ENCODE measurements at places on chromosomes 5 and 9.

GRCh38 chr9:99954819-99955218 is 48.4 kb downstream of the STX17 start:
- no peak for DNase-seq

GRCh38 chr5:112772124-112772523 is 34.4 kb downstream of the APC start:
- no peak for DNase-seq

- DNase-seq, result no peak
Observed at GRCh38 chr9:35798658-35799374, 7.4 kb downstream of the NPR2 start.

DNA sequence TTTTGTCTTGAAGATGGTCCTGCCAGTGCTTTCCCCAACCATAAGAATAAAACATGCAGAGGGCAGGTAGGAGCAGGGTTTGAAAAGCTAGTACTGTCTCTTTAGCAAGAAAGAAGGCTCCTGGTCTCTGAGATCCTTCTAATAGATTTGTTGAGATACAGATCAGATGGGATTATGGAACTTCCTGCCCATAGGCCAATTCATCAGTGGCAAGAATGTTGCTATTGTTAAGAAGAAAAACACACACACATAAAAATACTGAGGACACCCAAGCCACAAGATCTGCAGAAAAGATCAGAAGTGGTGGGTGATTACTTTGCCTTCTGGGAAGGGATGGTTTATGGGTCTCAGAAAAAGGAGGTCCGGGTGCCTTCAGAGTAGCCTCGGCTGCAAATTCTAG is 59.8 kb downstream of the TNC start:
- DNase-seq, result no peak

DNA sequence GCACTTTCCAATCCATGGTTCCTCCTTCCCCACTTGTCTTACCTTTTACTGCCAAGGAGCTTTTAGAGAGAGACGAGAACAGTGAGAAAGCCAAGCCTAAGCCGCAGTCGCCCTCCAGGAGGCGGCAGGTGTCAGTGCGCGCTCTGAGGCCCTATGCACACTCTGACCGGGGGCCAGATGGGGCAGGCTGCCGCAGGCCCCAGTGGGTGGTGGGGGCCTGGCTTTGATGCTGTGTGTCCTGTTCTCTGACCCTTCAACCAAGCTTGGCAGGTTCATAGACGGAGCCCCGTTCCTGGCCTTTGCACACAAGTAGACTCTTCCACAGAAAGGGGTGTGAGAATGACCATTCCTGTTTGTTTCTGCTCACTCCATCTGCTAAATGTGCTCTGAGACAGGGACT is 77.3 kb downstream of the WNK2 start:
- no peak for DNase-seq

DNA sequence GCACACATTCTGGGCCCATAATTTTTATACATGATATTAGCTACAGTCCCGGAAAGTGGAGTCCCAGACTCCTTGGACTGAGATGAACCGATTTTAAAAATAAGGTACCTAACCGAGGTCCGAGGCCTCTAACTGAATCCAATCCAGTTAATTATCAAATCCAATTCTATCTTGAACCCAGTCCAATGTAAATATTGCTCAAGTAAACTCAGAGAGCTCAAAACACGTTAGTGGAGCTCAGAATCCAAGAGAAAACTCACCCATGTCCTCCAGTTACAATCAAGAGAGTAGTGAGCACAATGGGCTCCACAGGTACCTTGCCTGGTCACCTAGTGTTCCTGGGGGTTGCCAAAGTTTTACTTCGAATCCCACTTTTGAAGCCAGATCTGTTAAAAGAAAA is 37.9 kb upstream of the DIRAS2 start:
- no peak for DNase-seq

GRCh38 chr5:35884191-35884769 is 27.6 kb downstream of the IL7R start:
- no peak for DNase-seq

GRCh38 chr5:138737494-138738265 is 15.5 kb upstream of the CTNNA1 start:
- no peak for DNase-seq

DNA sequence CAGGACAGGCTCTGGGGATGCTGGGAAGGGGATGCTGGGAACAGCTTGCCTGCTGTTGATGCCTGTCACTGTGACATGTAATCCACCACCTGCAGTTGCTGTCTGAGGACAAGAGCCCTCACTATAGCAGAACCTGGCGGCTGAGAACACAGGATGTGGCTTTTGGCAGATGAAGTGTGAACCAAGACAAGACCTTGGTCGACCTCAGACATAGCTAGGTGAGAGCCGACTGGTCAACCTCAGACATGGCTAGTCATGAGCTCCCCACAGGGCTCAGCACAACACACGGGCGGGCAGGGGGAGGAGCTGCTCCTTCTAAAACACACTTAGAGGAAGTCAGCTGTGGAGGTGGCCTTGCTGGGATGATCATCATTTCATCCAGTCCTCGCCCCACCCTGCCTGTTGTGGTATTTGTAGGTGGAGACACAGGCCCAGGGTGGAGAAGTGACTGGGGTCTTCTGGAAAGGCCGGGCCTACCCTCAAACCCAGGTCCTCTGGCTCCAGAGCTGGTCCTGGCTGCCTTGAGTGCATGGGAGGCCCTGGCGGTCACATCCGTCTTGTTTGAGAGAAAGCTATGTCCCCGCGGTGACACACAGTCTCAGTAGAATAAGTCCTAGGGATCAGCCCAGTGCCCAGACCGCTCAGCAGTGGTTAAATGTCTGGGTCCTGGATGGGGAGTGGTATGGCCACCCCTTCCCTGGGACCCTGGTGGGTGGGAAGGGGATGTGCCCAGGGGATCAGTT is 6.1 kb downstream of the SUSD3 start:
- peak; percentile 91 for DNase-seq

DNA sequence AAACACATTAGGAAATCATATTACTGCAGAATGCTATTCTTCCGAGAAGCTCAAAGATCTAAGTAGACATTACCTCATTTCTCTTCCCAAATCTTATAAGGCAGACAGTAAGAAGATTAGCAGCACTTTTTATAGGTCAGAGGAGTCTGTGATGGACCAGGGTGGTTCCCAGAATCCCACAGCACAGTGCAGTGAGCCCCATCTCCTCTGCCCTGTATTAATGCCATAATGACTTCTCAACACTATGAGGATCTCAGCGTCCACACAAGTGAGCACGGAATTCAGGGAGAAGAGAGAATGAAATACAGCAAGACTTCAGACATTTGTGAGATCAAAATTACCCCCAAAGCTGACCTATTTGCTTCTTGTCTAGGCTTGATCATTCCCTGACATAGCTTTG is 49.9 kb downstream of the PRUNE2 start:
- DNase-seq, result no peak

GRCh38 chr5:85512896-85513295 is 1104.8 kb upstream of the COX7C start:
- no peak for DNase-seq

- DNase-seq, result no peak
Observed at GRCh38 chr9:104068546-104068945, 25.6 kb upstream of the SMC2 start.

GRCh38 chr9:123742009-123742767 is 187.7 kb downstream of the DENND1A start:
- DNase-seq, result no peak
